ENCODE measurements at places on chromosomes 6 and 20. TPM values are rescaled to one million over a fixed set of nuclear protein-coding genes. Genes with fewer than 3 reads are reported as not detected.

The SIRPA gene
- total RNA-seq: 6.3 TPM

The SIRT5 gene
- total RNA-seq: 4.9 TPM

The TRIM38 gene
- total RNA-seq: 10.2 TPM

The SLC18B1 gene
- 10.4 TPM for total RNA-seq

The FAM162B gene
- 0.40 TPM for total RNA-seq

The DPM1 gene
- total RNA-seq: 52.2 TPM

The NTSR1 gene
- total RNA-seq: 0.87 TPM

The ADGRF5 gene
- 1.1 TPM for total RNA-seq

The VSTM2L gene
- 0.53 TPM for total RNA-seq

The SPEF1 gene
- 0.12 TPM for total RNA-seq

The TBPL1 gene
- total RNA-seq: 18.4 TPM

The ARFGEF3 gene
- 0.25 TPM for total RNA-seq

The SRC gene
- 17.2 TPM for total RNA-seq

The PLCB4 gene
- total RNA-seq: 0.79 TPM

Measured in aortic smooth muscle cell (primary cell).